ENCODE measurements at places on chromosomes 2 and 18.
A peak's percentile ranks its signal among the peaks of the same experiment; 100 is the strongest.

GRCh38 chr2:107001062-107001461, 115.1 kb upstream of the ST6GAL2 start:
- no peak for DNase-seq

DNA sequence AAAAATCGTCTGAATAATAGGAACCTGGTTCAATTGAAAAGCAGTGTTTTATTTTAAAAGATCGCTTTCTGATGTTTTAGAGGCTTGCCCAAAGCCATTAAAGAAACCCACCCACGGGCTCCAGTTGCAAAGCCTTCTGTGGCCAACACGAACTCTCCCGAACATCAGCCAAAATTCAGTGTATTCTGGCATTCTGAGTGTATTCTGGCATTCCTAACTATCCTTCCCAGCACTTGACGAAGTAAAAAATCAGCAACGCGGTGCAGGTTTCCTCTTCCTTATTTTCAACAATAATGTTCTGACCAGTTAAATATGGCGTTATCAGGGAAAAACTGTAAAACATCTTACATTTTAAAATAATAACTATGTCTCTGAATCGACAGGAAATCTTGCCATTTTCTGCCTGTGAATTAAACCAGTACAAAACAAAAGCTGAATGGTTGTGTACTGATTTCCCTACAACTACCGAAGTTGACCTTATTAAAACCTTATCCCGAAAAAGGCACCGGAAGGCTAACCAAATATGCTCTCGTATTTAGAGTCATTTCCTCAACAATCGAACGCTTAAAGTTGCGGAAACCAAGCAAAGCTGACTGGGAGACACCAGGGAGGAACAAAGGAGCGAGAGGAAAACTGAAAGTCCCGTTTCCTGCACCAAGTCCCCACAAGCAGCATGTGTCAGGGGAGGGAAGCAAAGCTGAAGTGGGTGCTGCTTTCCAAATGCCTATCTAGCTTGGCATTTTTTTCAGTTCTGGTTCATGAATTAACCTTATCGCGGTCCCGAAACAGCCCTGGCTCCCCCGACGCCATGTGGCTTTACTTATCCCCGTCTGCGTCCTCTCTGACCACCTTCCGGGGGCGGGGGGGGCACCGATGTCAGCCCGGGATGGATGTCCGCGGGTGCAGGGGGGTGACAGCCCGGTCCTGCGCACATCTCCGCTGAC, 44.3 kb downstream of the ZNF516 start:
- DNase-seq: peak; percentile 13

GRCh38 chr2:167480232-167480985, 592.1 kb downstream of the XIRP2 start:
- no peak for DNase-seq

- no peak for DNase-seq
These were observed 31.4 kb downstream of the ATOH8 start for GRCh38 chr2:85785027-85785822.

GRCh38 chr2:205714058-205714776, 31.9 kb downstream of the NRP2 start:
- no peak for DNase-seq

DNA sequence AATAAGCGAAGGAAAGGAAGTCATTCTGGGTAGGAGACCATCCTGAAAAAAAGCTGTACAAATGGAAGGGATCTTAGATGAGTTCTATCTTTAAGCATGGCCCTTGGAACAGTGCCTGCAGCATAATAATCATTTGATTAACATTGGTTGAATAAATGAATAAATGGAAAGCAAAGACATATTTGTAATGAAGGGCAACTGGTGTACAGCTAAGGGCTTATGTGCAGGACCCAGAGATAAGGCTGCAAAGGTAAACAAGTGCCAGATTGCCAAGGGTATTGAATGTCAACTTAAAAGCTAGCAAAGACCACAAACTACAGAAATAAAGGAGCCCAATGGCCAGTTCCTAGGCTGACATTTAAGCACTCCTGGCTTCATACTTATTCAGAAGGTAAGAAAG, 19.4 kb downstream of the IMMT start:
- DNase-seq: no peak

DNA sequence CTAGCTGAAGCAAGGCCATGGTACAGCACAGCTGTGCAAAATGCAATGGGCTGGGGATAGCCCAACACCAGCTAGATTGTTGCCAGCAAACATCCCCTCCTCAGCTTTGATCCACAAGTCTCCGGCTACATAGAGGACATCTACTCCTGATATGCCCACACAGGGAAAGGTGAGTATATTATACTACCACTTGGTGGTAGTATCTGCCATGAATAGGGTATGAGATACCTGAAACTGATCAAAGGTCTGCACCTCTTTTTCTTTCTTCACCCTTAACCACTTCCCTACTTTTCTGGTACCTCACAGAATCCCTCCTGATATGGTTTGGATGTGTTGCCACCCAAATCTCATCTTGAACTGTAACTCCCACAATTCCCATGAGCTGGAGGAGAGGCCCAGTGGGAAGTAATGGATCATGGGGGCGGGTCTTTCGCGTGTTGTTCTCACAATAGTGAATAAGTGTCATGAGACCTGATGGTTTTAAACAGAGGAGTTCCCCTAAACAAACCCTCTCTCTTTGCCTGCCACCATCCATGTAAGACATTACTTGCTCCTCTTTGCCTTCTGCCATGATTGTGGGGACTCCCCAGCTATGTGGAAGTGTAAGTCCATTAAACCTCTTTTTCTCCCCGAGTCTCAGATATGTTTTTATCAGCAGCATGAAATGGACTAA, 279.6 kb downstream of the TXNL1 start:
- DNase-seq: no peak

DNA sequence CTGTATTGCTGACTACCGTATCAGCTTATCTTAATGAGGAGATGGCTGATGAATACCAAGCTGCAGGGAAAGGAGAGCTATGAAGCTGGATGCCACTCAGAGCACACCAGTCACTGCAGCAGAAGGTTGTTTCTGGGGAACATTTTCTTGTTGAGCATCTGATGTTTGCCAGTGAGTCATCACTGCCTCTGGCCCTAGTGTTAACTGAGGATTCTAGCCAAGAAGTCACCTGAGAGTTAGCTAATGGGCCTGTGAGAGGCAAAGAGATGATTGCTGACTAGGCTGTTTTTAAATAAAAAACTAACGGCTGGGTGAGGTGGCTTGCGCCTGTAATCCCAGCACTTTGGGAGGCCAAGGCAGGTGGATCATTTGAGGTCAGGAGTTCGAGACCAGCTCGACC, 37.9 kb downstream of the CCDC150 start:
- DNase-seq: no peak

Data from activated T-cell treated with anti-CD3 and anti-CD28 coated beads for 48 hours (primary cell).